Testis (tissue), 5 donors: ENCODE measurements at places on chromosomes 7 and 10. TPM values are rescaled to one million over a fixed set of nuclear protein-coding genes. Genes with fewer than 3 reads are reported as not detected.

DNA sequence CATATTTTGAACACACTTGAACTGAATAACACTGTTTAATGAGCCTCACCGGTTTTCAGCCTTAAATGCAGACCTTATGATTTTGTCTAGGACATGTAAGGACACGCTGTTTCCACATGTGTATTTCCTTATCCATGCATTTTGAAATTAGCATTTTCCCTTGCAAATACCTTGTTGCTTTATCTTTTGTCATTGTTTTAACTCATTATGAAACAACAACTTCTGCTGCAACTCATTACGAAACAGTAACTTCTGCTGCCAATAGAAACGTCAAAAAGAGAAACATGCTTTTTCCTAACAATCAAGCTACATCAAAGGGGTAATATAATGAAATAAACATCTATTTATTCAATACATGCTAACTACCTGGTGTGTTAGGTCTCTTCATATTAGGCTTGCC is 322.0 kb downstream of the AGMO start:
- no peak for DNase-seq

GRCh38 chr10:117178190-117178589 is 19.1 kb upstream of the KCNK18 start:
- no peak for DNase-seq

GRCh38 chr7:151550656-151551286 is 31.1 kb upstream of the RHEB start:
- peak; percentile 29 for DNase-seq

DNA sequence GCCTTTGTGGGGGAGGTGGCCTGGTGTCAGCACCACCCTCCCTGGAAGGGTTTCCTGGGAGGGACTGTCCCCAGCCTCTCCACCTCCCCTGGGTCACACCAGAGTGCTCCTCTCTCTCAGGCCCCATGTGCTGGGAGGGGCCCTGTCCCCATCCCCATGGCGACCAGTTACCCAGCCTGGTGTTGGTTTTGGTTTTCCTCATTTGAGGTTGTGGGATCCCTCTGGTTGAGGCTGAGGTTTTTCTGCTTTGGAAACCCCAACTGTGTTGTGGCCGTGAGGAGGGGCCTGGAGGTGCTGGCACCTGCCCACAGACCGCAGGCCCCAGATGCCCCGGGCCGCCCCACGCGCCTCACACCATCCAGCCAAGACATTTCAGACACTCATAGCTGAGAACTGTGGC is 106.3 kb downstream of the GRK5 start:
- no peak for DNase-seq

GRCh38 chr10:96968682-96969423 is 136.8 kb downstream of the LCOR start:
- no peak for DNase-seq

DNA sequence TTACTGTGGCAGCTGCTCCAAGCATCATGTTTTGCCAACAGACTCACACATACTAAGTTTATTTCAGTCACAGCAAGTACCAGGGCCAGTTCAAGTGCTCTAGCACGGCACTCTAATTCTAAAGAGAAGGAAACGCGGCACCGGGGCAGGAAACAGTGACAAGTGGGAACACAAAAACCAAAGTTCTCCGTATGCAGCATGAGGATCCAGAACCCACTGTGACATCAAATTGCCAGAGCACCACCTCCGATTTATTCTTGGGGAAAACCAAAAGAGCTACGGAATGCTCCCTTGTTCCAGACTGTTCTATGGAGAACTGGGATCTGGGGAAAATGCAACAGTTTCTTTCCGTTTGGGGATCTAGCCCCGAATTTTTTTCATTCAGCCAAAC is 448 bp upstream of the PTER start:
- DNase-seq = peak; percentile 21

DNA sequence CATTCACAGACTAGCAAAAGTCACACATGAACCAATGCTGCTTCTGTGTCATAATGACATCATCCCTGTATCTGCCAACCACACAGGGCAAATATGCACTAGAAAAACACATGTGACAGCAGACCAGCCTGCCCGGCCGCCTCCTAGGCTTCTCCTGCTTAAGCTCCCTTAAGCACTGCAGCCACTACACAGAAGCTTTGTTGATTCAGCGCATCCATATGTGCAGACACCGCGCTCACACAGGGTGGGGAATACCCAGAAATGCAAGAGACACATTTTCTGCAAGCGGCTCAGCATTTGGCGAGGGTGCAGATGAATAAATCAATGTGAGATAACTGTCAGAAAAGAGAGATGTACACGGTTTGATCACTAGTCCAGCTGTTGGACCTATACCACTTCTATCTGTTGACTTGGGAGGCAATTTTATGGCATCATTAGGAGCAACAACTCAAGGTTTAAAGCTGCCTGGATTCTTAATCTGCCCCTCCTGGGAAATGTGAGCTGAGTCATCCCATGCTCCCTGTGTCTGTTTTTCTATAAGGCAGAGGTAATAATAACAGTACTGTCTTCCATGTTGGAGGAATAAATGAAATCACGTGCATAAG is 33.4 kb downstream of the CPXM2 start:
- no peak for DNase-seq

DNA sequence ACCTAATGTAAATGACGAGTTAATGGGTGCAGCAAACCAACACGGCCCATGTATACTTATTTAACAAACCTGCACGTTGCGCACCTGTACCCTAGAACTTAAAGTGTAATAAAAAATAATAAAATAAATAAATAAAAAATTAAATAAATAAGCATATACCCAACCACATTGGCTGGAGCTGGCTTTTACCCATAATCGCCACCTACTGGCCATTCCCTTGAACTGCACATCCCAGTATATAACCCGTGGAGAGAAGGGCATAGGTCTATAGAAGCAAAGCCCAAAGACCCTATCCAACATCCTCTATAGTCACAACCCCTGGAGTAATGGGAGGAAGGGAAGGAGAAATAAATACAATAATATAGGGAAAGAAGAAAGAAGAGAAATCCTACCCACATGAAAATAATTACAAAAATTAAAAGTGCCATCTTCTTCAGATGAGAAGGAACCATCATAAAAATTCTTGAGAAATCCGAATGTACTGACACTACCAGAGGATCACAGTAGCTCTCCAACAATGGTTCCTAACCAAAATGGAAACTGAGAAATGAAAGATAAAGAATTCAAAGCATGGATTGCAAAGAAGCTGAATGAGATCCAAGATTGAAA is 65.6 kb downstream of the TWIST1 start:
- DNase-seq = peak; percentile 72

- DNase-seq = no peak
These were observed 103.6 kb downstream of the ELMO1 start for GRCh38 chr7:37344886-37345579.

GRCh38 chr10:7409732-7410168 is 1.1 kb downstream of the SFMBT2 start:
- peak; percentile 39 for DNase-seq

DNA sequence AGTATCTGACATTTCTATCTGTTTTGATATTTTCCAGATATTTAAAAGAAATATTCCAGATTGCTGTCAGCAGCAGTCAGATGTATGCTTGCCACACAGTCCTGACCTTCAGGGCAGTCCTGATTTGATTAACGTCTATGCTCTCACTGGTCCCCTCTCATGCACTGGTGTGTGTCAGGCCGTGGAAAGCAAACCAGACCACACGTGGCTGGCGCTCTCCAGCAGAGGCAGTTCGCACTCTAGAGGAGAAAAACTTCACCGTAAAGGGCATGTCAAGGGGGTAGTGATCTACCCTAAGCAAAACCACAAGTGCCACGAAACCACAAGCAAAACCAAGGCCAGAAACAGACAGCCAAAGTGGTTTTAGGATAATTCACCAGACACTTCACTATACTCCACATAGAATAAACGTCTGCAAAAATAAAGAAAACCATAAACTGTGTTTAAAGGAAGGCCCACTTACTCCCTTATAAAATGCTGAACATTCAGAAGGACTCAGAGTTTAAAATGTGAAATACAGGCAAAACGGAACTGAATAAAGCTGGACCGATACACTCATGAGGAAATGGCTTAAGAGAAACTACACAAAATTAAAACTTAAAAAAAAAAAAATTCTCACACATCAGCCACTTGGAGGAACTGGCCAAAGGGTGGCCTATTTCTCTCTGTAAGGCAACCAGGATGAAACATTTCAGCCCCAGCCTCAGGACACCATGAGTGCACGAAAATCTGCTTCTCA is 26.4 kb downstream of the PARP12 start:
- DNase-seq = no peak

DNA sequence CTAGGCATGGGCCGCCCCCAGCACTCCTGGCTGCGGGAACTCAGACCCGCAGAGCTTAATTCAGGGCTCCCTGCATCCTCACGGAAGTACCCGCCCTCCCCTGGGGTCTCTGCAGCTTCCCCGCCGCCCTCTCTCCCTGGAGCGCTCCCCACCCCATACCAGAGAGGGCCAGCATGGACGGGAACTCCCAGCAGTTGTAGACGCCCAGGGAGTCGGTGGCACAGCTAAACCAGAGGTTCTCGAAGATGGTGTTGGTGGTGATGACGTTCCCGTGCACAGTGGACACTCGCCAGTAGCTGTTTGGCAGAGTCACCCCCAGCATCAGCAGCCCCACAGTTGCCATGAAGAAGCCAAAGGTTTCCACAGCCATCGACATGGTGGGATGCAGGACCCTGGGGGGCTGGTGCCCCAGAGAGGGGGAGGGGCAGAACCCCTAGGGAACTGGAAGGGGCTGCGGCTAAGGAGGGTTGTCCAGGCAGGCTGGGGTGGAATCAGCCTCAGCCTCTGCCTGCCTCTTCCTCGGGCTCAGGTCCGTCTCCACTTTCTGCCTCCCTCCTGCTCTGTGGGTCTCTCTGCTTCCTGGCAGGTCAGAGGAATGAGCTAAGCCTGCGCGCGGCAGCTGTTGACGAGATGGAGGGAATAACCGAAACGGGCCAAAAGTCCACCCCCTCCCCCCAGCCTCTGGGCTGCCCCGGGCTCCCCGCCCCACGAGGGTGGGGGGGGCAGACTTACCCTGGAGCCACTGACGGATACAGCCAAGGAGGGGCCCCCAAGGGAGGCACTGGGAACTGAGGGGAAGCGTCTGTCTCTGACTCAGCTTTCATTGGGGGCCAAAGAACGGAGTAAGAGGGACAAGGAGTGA is at the start of gene CLDN15:
TSS of gene CLDN15 (minus strand) at position 597 of the 862 bp plus-strand sequence. CDS start at position 376, 221 bp downstream.
- peak; percentile 74 for DNase-seq

- no peak for DNase-seq
These were observed 618.3 kb upstream of the AUTS2 start for GRCh38 chr7:68980011-68980410.

DNA sequence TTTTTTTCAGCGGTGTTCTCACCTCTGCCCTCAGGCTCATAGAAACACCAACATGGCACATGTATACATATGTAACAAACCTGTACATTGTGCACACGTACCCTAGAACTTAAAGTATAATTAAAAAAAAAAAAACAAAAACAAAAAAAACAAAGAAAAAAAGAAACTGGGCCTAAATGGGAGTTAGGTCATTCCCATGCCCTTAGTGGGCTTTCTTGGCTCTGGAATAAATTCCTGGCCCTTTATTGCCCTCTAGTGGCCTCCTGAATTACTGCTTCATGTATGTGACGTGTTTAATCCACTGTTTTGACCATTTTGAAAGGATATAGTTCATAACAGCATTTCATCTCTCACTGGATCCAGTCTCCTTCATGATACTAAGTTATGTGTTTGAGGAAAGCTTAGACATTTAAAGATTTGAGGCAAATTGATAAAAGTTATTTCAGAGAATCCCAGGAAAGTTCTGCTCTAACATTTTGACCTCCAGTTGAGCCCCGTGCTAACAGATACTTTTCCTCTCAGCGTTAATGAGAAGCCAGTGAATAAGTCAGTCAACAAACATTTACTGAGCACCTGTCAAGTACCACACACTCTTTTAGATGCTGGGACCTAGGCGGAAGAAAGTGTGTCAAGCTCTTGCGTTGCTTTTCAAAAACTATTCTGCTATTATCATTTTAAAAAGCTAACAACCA is 54.7 kb upstream of the SYPL1 start:
- DNase-seq = peak; percentile 70

- no peak for DNase-seq
These were observed 523.9 kb upstream of the NRP1 start for GRCh38 chr10:33858326-33858725.

DNA sequence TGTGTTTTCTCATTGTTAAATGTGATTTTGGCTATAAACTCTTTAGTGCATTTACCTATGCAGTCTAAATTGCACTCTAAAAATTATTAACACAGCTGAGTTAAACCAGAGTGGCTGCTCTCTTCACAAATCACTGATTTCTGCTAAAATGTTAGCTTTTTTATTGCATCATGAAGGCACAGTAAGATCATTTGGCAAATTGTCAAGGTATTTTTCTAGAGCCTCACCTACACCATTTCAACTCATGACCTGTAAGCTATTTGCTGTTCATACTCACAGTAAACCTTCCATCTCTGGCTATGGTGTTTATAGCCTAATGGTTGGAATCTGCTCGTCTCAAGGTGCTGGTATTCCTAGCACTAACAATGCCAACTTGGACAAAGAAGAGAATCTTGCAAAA is 25.7 kb downstream of the NDUFB2 start:
- no peak for DNase-seq

DNA sequence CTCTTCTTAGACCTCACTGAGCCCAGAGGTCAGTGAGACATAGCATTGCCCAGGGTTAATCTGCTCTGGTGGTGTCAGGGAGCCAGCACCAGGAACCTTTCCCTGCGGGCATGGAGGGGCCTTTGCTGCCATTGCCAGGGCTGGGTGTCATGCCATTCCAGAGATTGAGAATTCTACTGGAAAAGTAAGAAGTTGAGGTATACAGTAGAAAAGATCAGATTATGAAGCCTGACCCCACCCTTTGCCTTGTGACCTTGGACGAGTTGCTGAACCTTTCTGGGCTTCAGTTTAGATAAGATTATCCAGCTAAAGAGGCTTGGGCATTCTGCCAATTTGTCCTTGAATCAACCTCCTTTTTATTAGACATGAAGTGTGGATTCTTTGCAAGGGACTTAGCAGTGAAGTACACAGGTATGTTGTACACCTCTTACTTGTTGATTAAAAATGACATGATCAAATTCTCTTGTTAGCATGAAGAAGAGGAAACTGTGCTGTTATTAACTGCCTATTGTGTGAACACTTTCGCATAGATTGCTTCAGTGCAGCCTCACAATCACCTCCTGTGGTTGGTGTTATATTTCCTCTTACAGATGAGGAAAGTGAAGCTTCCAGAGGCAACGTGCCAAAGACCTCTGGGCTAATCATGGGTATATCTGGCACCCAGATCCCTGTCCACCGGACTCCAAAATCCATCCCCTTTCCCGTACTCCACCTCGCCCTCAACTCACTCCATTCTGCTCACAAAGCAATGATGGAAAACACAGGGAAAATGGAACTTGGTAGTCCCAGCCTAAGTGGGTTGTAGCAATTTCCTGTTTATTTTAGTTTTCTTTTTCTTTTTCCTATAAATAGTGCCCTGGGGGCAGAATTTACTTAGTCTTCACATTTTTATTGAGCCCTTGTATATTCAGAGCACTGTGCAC is 151.3 kb downstream of the CAMK1D start:
- DNase-seq = peak; percentile 15

PGAM1 gene
- polyA plus RNA-seq = 238 TPM

FAM131B gene
- polyA plus RNA-seq = 1.2 TPM

SYT15 gene
- polyA plus RNA-seq = 2.1 TPM

CUBN gene
- polyA plus RNA-seq = 19.2 TPM

ATRNL1 gene
- 32.4 TPM for polyA plus RNA-seq

NFE2L3 gene
- 4.2 TPM for polyA plus RNA-seq

PVRIG gene
- 2.6 TPM for polyA plus RNA-seq

DRGX gene
- 0.33 TPM for polyA plus RNA-seq
